ENCODE measurements at places on chromosomes 3 and 15.
A peak's percentile ranks its signal among the peaks of the same experiment; 100 is the strongest.

- no peak for DNase-seq
Measured at GRCh38 chr15:73710321-73710720, 26.1 kb downstream of the CD276 start.

- DNase-seq, result no peak
Measured at GRCh38 chr3:38549082-38549481, 52.9 kb downstream of the EXOG start.

DNA sequence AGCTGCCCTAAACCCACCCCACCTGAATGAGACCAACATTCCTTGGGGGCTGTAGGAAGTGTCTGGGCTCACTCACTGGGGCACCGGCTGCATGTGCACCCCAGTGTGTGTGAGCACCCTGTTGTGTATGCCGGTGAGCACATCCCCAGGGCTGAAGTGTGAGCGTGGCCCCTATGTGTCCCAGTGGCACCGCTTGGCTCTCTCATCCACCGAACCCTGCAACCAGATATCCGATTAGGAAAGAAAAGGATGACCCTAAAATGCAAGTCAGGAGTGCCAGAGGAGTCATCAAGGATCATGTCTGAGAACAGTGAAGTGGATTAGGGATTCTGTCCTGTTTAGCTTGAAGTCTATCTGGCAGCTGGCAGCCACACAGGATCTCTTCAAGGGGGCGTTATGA, 84.0 kb upstream of the ALDH1L1 start:
- no peak for DNase-seq

- DNase-seq, result peak; percentile 46
Measured at GRCh38 chr15:90086868-90087268, 15.4 kb downstream of the IDH2 start.

- DNase-seq, result no peak
Measured at GRCh38 chr15:73767806-73768501, 14.8 kb upstream of the INSYN1 start.

- DNase-seq, result no peak
Measured at GRCh38 chr15:37791693-37792092, 142.7 kb upstream of the TMCO5A start.

DNA sequence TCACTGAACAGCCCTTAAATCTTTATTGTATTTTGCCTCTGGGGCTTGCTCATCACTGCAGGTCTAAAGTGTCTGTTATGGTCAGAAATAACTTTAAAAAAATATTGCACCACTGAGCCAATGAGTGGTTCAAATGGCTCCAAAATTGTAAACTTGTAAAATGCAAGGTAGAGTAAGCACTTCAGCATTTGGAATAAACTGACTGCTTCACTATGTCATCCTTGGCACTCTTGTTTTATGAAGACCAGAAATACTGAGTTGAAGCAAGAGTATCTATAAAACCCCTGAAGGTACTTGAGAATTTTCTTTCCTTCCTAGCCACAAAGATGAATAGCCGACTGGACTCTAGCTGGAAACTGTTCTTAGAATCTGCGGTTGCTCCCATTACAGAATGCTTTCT, 390.3 kb upstream of the DPH6 start:
- no peak for DNase-seq

DNA sequence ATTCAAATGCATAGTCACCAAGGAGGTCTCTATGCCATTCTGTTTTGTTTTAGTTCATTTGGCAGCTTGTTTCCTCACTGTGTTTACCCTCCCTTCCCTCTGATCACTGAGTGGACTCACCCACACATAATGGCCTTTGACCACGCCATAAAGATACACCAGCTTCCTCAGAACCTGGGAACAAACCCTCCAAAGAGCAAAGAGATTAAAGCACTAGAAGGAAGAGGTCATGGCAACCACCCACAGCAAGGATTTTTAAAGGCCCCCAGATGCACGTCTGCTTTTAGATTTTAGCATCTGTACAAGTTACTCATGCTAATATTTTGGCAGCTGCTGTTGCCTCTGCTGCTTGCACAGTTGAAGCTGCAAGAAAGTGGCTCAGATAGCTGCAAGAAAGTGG, 47.9 kb upstream of the CADPS start:
- DNase-seq, result no peak

DNA sequence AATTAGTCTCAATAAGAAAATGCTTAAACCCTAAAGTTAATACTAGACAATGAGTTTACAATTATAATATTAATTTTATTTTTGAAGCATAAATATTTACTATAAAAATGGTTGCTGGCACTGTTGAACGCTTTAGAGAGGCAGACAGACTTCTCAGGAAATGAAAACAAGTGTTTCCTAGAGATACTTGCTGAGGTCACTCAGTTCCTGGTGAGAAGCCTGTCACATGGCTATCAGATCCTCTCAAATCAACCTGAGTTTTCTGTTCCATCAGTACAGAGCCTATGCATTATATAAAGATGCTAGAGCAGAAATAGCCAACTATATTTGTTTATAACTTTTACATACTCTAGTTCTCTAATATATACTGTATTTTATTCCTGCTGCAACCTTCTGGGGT, 109.2 kb downstream of the MYO5A start:
- no peak for DNase-seq

GRCh38 chr3:31390466-31390865, 142.3 kb upstream of the STT3B start:
- DNase-seq, result no peak

DNA sequence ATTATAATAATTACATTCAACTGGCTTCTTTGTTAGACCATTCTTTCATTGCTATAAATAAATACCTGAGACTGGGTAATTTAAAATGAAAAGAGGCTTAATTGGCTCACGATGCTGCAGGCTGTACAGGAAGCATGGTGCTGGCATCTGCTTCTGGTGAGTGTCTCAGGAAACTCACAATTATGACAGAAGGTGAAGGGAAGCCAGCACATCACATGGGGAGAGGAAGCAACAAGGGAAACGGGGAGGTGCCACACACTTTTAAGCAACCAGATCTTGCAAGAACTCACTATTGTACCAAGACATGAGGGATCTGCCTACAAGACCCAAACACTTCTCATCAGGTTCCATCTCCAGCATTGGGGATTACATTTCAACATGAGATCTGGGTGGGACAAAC, 413.1 kb upstream of the ARRDC4 start:
- DNase-seq, result no peak

DNA sequence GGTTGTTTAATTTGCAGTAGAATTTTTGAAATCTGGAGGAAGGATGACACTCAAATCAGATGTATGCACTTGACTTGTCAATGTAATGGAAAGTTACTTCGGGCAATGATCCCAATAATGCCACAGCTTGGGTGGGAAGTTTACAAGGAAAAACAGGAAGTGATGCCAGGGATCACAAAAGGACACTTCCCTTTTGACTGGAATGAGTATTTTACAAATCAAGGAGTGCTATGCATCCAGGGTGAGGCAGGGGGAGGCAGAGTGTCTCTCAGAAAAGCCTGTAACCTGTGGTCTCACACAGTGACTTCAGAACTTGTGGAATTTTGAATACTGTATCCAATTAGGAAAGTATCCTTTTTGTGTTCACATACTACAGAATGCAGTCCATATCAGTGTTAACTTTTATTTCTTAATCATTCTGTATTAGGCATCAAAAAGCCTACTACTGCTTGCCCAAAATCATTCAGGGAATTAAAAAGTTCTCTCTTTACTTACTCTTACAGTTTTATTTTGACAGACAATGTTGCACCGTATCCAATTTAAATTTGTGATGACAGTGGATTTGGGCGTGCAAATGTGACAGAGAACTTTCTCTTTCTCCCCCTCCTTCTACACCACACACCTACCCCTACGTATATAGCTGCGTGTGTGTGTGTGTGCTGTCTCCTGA, 445.1 kb downstream of the MECOM start:
- DNase-seq, result no peak

DNA sequence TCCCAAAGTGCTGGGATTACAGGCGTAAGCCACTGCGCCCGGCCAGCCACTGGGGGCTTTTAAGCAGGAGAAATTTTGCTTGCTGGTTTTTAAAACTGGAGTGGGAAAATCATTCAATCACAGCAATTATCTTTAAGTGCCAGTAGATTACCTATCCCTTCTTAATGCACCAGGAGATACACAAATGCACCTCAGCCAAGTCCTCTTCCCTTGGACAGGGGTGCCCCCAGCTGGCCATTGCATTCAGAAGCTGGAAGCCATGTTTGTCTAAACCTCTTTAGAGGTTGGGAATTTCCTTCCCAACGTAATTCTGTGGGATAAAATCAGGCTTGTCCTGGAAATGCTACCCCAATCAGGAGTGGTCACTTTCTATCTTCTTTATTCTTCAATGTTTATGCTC, 26.6 kb downstream of the MIX23 start:
- DNase-seq, result no peak

DNA sequence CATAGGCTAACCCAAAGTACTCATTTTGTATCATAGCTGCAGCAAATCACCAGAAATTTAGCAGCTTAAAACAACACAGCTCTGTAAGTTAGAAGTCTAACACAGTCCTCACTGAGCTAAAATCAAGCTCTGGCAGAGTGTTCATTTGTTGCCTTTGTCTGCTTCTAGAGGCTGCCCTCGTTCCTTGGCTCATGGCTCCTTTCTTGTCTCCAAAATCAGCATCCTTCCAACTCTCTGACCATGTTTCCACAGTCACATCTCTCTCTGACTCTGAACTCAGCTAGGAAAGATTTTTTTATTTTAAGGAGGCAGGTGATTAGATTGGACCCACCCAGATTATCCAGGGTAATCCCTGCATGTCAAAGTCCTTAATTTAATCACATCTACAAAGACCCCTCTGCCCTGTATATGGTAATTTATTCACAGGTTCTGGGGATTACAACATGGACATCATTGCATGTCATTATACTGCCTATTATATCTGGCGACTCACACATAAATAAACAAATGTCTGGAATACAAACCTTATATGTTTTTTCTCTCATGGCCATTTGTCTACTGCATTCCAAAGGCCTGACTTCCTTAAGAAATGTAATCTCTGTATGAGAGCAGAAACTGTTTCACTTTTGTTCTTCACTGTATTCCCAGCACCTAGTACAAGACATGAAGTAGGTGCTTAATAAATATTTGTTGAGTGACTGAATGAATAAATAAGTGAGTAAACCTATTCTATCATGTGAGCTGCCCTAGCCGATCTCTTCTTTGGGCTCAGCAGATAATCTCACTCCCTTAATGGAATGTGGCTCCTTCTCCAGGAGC, 15.1 kb upstream of the UACA start:
- no peak for DNase-seq

DNA sequence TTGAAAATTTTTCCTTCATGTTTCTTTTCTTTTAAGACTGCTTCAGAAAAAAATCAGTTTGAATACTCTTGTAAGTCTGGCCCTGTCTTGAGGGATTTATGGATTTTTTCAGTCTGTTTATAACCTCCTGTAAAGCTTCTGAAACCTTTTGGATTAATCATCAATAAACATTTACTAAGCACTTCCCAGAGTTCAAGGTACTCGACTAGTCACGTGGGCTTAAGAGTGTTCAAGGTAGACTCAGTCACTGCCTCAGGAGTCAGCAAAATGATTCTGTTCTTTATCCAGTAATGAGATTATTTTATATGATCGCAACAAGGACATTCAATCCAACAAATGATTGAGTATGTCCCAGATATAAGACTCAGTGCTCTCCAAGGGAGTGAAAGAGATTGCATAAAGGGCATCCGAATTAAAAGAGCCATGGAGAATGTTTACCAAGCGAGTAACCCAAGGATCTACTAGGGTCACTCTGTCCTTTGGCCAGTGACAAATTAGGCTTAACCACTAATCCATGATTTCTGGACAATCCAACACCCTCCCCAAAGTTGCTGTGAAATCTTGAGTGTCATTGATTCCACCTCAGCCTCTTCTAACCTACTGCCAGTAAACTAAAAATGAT, 726.6 kb upstream of the NAALADL2 start:
- no peak for DNase-seq

GRCh38 chr3:42290966-42291714, 25.2 kb upstream of the CCK start:
- no peak for DNase-seq

GRCh38 chr3:119579366-119580066, at the start of gene ADPRH:
TSS of gene ADPRH (plus strand) at chr3:119579492. CDS start at chr3:119582170, 2,678 bp downstream.
- DNase-seq, result peak; percentile 48

- no peak for DNase-seq
Measured at GRCh38 chr15:80105595-80105994, 46.1 kb downstream of the ZFAND6 start.

DNA sequence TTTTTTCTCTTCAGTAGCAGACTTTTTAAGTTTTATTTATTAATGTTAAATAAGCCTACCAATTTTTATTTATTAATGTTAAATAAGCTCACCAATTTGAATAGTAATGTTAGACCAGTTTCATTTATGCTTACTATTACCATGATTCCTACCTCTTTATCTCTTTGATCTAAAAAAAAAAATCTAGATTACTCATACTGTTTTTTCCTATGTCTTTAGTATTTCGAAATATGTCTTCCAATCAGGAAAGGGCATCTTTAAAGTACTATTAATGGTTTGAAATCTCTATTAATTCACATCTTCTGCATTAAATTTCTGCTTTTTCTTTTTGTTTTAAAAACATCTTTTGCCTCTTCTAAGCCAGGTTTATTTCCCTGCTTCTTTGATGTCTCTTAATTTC, 27.5 kb upstream of the MAPKBP1 start:
- DNase-seq, result no peak

- DNase-seq, result no peak
Measured at GRCh38 chr15:27821273-27821672, 277.8 kb downstream of the OCA2 start.

DNA sequence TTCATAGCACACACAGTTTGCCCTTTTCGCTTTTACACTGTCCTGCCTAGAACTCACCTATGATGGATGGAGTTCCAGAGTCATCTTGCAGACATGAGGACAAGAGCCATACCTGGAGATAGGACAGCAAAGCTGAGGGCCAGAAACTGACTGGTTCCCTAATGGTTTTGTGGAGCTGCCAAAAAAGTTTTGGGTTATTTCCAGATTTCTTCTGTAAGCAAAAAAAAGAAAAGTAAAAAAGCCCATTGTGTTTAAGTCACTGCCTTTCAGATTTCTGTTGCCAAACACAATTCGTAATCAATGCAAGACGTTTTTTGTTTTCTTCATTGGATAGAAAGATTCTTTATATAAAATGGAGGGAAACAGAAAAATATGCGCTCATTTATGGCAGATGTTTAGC, 42.4 kb upstream of the KY start:
- DNase-seq, result no peak

GRCh38 chr3:26438325-26438940, 184.1 kb upstream of the LRRC3B start:
- no peak for DNase-seq

GRCh38 chr3:108182339-108182738, 39.9 kb downstream of the IFT57 start:
- DNase-seq, result no peak

- DNase-seq, result no peak
Measured at GRCh38 chr3:134794323-134794722, 737 bp upstream of the EPHB1 start.

DNA sequence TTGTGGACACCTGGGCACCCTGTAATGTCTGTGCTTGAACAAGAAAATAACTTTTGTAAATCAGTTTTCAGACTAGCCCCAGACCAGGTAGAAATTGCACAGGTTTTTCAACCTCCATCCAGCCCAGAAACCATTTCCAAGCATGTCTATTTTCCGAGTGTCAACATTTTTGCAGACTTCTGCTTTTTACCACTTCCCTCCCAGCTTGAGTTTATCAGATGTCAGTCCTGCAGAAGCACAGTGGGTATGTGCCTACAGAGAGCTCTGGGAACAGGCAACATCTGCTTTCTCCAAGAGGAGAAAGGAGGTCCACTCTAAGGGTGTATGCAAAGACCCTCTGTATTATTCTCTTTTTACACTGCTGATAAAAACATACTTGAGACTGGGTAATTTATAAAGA, 83.9 kb downstream of the LRRK1 start:
- DNase-seq, result no peak

- DNase-seq, result no peak
Measured at GRCh38 chr15:41827290-41827879, 507 bp upstream of the JMJD7 start.
